ENCODE measurements at places on chromosomes 4 and X.
A peak's percentile ranks its signal among the peaks of the same experiment; 100 is the strongest.

GRCh38 chr4:87838205-87838604 is 5.4 kb downstream of the MEPE start:
- no peak for DNase-seq

GRCh38 chr4:120991885-120992284 is 69.4 kb upstream of the PRDM5 start:
- DNase-seq: no peak

- DNase-seq: no peak
Observed at GRCh38 chrX:1105671-1106419, 106.6 kb downstream of the CRLF2 start.

DNA sequence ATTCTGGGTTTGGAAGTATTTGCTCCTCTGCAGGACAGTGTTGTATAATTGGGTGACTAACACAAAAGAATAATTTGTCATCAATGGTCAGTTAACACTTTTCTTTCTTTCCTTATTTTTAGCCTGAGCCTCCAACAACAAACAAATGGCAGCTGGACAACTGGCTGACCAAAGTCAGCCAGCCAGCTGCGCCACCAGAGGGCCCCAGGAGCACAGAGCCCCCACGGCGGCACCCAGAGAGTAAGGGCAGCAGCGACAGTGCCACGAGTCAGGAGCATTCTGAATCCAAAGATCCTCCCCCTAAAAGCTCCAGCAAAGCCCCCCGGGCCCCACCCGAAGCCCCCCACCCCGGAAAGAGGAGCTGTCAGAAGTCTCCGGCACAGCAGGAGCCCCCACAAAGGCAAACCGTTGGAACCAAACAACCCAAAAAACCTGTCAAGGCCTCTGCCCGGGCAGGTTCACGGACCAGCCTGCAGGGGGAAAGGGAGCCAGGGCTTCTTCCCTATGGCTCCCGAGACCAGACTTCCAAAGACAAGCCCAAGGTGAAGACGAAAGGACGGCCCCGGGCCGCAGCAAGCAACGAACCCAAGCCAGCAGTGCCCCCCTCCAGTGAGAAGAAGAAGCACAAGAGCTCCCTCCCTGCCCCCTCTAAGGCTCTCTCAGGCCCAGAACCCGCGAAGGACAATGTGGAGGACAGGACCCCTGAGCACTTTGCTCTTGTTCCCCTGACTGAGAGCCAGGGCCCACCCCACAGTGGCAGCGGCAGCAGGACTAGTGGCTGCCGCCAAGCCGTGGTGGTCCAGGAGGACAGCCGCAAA is 106.0 kb downstream of the KLHL8 start:
- DNase-seq: no peak

DNA sequence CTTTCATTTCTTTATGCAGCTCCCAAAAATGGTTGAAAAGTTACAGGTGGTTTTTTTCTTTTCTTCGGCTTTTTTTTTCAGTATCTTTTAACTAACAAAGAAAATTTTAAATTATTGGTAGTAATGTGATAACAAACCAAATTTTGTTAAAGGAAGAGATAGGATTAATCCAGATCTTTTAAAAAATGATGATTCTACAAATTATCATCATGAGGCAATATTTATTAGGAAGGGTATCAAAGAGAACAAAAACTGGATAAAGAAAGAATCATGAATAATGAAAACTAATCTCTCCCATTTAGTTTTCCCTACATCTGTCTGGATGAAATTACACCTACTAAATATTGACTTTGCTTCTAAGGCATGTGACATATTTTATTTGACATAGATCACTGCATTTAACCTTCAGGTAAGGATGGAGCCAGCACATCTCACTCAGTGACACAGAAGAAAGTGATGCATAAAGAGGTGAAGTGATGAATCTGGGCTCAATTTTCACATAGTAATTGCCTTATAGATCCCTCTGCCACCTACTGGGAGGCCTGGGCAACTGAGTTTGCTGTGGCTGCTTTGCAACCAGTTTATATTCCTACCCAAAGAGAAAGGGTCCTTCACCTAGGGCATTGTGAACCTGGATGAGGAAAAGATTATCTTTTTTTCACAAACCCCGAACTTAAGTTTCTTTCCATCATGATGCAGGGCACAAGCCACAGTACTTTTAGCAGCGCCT is 155.6 kb downstream of the HNRNPD start:
- no peak for DNase-seq

GRCh38 chr4:182918791-182919302 is 1.7 kb upstream of the DCTD start:
- DNase-seq: no peak

- DNase-seq: peak; percentile 74
Observed at GRCh38 chrX:152600853-152601633, 36.7 kb upstream of the GABRQ start.

- no peak for DNase-seq
Observed at GRCh38 chrX:129945131-129945530, 37.3 kb upstream of the BCORL1 start.

- DNase-seq: peak; percentile 61
Observed at GRCh38 chr4:42282081-42282901, 115.0 kb upstream of the SHISA3 start.

GRCh38 chrX:18291006-18291545 is 63.4 kb downstream of the SCML2 start:
- no peak for DNase-seq

DNA sequence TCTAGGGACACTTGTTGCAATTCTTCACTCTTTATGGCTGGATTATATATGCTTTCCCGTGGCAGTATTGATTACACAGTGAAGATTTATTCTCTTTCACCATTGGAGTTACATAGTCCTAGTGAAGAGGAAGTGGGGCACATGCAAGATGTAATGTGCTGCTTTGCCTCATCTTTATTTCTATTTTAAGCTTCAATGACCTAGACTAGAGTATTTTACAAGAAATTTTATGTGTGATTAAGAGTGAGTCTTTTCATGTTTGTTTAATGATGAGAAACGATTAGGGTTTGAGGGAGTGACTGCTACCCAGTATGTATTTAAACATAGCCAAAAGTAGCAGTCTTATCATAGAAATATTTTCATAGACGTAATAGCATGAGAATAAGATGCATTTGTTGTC is 30.8 kb downstream of the DIAPH2 start:
- no peak for DNase-seq

- no peak for DNase-seq
Observed at GRCh38 chr4:140121646-140122045, 32.3 kb downstream of the MAML3 start.

DNA sequence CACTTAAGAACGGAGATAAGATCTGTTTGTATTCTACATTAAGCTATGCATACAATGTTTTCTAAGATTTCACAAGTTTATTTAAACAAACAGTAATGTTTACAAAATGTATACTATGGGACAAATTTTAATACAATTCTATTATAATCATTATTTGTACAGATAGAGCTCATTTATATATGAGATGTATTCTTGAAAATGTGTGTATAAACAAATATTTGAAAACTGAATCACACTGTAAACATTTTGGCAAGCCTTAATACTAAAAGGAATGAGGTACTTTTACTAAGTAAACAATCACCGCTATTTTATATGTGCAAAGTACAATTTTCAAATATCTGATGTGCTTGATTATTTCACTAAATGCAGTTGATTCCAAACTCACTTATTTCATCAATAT is 119.2 kb upstream of the MAB21L2 start:
- no peak for DNase-seq

- DNase-seq: no peak
Observed at GRCh38 chr4:127642169-127642568, 9.4 kb downstream of the INTU start.

DNA sequence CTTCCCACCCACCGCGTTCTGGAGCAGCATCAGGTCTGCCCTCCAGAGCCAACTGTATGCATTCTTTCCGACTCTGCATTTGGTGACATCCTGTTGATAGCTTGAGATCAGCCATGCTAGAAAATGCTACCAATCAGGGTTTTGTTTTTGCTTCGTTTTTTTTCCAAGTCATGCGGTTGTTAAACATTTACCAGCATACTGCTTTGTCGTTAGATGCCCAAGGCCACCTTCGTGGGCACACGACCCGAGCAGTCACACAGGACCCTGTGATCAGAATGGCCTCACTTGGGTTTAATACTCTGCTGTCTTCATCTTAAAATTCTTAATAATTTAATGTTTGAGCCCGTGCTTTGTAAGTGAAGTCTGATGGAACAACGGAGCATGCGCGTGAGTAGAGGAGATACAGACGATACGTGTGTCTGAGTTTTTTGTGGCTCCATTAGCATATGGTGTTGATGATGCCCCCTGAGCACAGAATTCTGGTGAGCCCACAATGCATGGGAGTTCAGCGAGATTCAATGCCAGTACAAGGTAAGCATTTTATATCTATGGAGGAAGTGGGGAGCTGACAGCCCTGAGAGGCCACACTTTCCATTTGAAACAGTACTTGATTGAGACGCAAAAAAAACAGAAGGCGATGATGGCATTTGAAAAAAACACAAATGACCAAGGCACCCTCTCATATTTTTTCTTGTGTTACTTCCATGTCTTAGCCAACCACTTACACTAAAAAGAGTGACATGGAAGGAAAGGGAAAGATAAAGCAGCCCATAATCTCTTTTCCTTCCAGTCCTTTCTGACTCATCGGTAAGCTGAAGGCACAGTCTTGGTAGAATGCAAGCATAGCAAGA is 323.6 kb downstream of the BCOR start:
- no peak for DNase-seq

- no peak for DNase-seq
Observed at GRCh38 chr4:60404027-60404426, 796.1 kb upstream of the ADGRL3 start.

GRCh38 chrX:74353984-74354383 is 50.0 kb downstream of the ZCCHC13 start:
- DNase-seq: no peak

GRCh38 chr4:8819473-8820177 is 52.0 kb downstream of the HMX1 start:
- no peak for DNase-seq

DNA sequence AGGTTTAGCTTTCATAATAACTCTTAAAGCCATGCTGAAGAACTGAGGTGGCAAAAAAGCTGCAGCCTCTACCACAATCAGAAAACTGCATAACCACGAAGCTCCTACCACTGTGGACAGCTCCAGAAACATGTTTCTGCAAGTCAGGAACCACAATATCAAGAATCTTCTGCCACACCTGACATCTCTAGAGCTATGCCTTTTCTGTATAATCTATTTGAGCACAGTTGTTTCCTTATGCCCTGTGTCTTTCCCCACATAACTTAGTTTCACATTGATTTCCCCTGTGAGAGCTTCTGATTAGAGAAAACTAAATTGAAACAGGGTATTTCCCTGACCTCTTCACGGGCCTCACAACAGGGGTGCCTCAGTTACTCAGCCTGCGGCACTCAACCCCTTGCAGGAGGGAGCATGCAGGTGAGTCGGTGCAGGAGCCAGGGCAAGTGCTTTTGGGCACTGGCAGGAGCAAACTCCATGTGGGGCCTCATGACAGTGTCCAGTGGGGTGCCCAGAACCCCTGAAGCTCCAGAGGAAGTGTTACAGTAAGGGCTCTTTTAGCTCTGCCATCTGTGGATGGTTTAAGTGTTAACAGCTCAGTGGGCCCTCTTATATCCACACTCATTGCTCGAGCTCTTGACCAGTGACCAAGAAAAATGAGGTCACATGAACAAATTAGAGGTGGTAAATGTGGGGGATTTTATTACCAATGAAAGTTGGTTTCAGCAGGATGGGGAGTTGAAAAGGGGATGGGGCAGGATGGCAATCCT is 132.8 kb upstream of the BMP3 start:
- no peak for DNase-seq

- no peak for DNase-seq
Observed at GRCh38 chr4:56315543-56315942, 71.7 kb downstream of the AASDH start.

DNA sequence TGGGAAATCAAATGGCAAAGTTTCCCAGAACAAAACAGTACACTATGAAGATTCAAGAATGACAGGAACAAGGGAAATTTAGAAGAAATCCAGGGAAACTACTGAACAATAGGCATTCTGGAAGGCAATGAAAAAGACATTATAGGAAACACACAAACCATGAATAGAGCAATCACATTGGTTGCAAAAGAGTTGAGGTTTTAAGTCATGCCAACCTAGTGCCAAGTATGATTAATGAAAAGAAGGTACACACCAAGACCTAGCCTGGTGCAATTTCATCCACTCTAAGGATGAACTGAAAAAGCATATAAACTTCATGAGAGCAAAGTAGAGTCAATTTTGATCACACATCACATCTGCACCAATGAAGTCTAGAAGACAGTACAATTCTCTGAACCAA is 326.9 kb downstream of the PDHA2 start:
- DNase-seq: no peak

GRCh38 chrX:112820364-112821268 is 20.0 kb downstream of the AMOT start:
- DNase-seq: no peak

- DNase-seq: no peak
Observed at GRCh38 chr4:20311856-20312255, 60.2 kb downstream of the SLIT2 start.

- DNase-seq: no peak
Observed at GRCh38 chr4:124903995-124904722, 191.6 kb upstream of the ANKRD50 start.

- no peak for DNase-seq
Observed at GRCh38 chr4:86837691-86838503, 11.3 kb downstream of the SLC10A6 start.

DNA sequence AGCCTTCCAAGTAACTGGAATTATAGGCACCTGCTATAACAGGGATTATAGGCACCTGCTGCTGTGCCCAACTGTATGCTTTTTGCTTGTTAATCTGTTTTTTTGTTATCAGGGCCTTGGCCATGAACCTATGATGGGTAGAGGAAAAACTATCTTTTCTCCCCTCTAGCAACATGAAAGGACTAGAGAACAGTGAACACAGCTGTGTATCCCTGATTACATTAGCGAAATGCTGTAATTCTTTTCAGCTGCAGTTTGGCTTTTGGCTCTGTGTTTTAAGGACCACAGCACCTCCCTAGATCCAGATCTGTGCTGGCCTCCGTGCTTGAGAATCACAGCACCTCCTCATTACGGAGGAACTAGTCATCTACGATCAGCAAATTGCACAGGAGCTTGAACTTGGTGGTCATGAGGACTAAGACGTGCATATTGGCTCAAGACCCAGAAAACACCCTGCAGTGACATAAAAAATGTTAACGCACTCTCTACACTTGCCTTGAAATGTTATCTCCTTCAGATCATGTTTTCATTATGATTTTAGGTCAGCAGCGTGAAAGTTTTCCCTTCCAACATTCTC is 57.7 kb upstream of the S100G start:
- DNase-seq: no peak

- no peak for DNase-seq
Observed at GRCh38 chrX:47297874-47298273, 65.1 kb downstream of the USP11 start.

- no peak for DNase-seq
Observed at GRCh38 chr4:68249434-68249833, 3.9 kb upstream of the TMPRSS11B start.

Measured in NCI-H187 (cell line).